ENCODE measurements at places on chromosomes 2 and 18.

- DNase-seq: no peak
Observed at GRCh38 chr2:207996848-207997247, 28.5 kb downstream of the PLEKHM3 start.

- DNase-seq: no peak
Observed at GRCh38 chr2:18077231-18077630, 198.8 kb downstream of the KCNS3 start.

DNA sequence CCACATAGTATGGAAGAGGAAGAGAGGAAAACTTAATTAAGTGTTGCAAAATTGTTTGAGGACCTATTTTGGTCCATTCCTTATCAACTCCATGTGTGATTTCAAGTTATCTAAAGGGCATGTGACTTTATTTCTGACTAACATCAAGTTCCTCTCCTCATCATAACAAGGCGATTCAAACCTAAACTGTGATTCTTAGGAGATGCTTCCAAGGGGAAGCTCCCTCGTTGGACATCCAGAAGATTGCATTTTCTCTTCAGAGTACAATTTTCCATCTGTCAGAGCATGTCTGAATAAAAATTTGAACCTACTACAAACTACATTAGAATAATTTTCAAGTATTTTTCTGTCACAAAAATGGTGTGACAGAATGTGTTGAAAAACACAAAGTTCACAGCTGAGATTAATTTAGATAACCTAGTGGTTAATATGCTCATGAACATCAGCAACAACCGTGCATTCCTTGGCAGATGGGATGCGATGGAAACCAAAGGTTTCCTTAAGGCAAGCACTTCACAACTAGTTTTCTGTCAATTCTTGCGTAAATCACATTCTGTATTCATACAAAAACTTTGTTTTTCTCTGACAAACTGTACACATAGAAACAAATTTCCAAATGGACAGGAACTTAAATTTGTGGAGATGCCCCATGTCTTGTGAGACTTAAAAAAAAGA is 4.2 kb downstream of the SFT2D3 start:
- no peak for DNase-seq

GRCh38 chr2:175461839-175462238 is 280.3 kb upstream of the ATP5MC3 start:
- DNase-seq: no peak

- DNase-seq: no peak
Observed at GRCh38 chr2:216904554-216904953, 44.7 kb upstream of the TNP1 start.

GRCh38 chr2:219278655-219279150 is 463 bp upstream of the DNAJB2 start:
- DNase-seq: no peak
